ENCODE measurements at places on chromosomes 12 and 14.

- no peak for DNase-seq
These were observed 249.7 kb upstream of the AVPR1A start for GRCh38 chr12:63400718-63401117.

GRCh38 chr12:57049890-57050289 lies at the start of gene MYO1A:
TSS of gene MYO1A (minus strand) at chr12:57050129. CDS start at chr12:57048323, 1,806 bp downstream.
- no peak for DNase-seq

- DNase-seq = no peak
These were observed 106.7 kb downstream of the RPS29 start for GRCh38 chr14:49479432-49479831.

- DNase-seq = no peak
These were observed 221.9 kb upstream of the FOXN3 start for GRCh38 chr14:89638891-89639290.

DNA sequence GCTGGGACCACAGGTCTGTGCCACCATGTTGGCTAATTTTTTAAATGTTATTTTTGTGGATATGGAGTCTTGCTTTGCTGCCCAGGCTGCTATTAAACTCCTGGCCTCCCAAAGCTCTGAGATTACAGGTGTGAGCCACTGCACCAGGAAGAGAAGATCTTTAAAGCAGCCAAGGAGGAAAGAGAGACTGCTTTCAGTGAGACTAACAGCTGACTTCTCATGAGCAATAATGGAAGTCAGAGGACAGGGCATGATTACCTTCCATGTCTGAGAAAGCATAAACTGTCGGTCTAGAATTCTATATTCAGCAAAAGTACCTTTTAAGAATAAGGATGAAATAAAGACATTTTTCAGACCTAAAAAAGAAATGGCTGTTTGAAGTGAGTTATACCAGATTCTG lies 57.3 kb upstream of the CHGA start:
- no peak for DNase-seq

- DNase-seq = no peak
These were observed 47.2 kb upstream of the CTDSP2 start for GRCh38 chr12:57893431-57894353.
